Activated CD4-positive, alpha-beta T cell treated with anti-CD3 and anti-CD28 coated beads, Interleukin-2, amount 50 U/mL, for 48 hours (primary cell): ENCODE measurements at places on chromosomes 16 and 17.

GRCh38 chr17:58324409-58325288 is 3.9 kb downstream of the TSPOAP1 start:
- no peak for DNase-seq

DNA sequence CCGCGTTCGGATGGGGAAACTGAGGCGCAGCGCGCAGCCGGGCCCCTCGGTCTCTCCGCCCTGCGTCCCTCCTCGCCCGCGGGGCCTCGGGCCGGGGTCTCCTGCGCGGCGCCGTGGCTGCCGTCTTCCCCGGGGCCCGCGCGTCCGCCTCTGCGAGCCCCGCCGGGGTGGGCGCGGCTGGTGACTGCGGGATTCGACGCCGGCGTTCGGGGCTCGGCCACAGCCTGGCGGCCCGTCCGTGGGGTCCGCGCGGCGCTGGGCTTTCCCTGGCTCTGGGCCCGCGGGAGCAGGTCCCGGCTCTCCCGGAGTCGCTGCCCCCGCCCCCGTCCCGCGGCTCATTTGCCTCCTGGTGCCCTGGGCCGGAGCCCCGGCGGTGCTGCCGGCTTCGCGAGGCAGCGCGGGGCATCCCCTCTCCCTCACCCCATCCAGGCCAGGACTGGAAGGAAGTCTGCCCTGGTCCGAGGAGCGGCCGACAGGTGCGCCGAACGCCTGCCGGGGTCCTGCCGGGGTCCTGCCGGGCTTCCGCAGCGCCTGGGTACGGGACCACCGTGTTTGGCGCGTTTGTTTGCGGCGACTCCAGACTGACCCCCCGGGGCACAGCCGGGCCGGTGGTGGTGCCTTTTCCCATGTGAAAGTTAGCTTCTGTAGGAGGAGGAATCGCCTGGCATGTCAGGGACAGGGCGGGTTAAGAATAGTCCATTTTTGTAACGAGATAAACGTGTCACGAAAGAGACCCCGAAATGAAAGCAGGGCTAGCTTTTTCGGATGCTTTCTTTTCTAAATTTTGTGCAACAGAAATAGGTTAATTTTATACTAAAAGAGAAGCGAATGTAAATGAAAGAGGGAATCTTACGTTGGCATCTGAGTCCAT is 671 bp downstream of the CHMP6 start:
- DNase-seq: no peak

DNA sequence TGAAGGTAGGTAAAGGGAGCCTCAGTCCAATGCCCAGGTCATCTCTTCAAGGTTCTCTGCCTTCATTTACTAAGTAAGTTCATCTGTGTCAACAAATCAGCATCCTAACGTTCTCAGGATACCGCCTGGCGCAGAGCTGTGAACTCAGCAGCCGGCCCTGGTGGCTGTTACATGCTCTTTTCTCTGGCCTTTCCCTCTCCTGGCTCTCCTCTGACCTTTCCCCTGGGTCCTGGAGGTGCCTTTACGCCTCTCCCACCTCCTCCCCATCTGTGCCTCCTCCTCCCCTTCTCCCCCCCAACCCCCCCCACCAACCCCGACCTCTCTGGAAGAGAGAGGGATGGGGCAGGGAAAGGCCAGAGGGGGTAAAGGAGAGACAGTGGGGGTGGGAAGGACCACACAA is 19.5 kb downstream of the COTL1 start:
- DNase-seq: no peak

DNA sequence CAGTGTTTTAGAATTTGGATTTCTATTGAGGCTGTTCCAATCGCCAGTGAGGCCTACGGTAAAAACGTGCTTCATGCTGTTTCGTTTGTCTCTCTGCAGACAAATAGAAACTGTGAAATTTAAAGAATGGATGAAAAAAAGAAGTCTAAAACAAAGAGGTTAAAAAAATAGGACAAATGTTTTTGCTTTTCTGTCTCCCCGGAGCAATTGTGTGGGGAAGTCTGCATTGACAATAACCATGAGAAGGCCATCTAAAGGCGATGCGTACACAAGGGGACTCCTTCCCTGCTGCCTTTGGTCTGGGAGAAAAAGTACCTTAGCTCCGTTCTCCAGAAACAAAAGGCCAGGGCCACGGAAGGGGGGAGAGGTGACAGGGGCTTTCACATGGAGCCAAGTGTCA is 4.6 kb upstream of the ZFHX3 start:
- no peak for DNase-seq

GRCh38 chr17:48102798-48103715 is 1.8 kb upstream of the CBX1 start:
- DNase-seq: peak; percentile 24

DNA sequence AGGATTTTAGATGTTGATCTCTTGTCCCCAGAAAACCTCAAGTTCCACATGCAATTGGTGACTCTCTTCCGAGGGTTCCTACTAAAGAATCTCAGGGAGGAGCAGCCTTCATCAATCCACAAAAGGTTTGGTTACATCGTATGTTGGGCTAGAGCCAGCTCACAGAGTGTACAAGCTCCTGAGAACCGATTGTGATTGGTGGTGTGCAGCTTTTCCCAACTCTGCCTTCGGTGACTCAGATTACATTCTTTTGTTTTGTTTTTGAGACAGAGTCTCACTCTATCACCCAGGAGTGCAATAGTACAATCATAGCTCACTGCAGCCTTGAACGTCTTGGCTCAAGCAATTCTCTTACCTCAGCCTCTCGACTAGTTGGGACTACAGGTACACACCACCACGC is 172.4 kb downstream of the PMP22 start:
- DNase-seq: no peak

DNA sequence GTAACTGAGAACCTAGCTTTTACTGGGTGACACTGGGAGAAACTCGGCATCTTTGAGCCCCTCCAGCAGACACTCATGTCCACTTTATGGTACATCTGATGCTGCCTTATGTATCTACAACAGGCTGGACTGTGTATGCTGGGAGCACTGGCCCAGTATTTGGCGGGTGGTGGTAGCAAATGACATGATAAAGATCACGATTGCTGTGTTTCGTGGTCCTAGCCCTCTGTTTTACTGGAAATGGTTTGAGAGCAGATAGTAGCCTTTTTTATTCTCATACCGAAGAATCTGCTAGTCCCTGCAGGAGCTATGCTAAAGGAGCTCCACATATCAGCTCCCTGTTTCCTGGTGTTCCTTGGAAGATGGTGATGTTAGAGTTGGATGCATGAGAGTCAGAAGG is 150.3 kb downstream of the CCDC182 start:
- DNase-seq: no peak

DNA sequence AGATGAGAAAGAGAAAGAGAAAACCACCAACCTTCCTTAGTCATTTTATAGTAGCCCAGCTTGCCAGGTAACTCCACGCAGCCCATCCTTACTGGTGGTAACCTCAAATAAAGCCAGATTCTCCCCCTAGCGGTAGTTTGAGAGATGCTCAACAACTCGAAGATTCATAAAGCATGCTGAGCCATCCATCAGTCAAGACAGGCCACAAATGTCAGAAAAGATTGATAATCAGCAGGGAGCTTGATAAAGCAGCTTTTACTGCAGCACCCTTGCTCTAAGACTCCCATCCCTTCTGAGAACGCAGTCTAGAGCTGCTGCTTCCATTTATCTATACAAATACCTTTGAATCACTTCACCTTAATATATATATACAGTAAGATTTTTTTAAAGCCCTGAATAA is 451.5 kb upstream of the HSBP1 start:
- DNase-seq: no peak

- DNase-seq: no peak
These were observed 80.3 kb upstream of the CES5A start for GRCh38 chr16:55955424-55955823.

DNA sequence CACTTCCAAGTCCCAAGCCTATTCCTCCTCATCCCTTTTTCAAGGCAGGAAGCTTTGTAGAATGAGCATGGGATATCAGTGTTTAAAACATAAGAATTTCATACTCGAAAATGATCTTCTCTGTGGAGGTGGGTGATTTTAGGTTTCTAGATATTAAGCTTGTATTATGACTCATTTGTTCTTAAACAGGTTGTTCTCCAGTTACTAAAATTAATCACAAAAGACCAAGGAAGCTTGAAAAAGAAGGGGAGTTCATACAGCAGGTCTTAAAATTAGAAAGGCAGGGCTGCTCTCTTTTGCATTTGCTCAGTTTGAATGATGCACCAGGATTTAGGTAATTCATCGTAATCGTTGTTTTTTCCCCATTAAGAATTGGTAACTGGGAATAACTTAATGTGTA is 208.7 kb downstream of the PRKCA start:
- DNase-seq: no peak

- no peak for DNase-seq
These were observed 47.7 kb downstream of the TUBD1 start for GRCh38 chr17:59844884-59845594.

DNA sequence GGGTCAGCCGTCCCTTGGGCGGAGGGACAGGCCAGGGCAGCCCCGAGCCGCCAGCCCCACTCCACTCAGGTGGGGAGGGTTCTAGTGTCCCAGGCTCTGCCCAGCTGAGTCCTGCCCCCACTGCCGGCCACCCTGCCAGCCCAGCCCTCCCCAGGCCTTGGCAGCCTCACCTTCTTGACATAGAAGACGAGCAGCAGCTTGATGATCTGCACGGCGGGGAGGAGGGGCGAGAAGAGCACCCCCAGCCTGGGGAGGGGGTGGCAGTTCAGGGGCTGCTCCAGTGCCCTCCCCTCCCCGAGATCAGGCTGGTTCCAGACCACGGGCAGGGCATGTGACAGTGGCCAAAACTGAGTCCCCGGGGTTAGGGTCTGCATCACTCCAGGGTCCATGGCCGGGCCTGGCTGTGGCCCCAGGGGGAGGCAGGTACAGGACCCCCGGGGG is 9.7 kb downstream of the TMC6 start:
- DNase-seq: no peak

- no peak for DNase-seq
These were observed 36.4 kb upstream of the CDC42EP4 start for GRCh38 chr17:73348018-73348828.

DNA sequence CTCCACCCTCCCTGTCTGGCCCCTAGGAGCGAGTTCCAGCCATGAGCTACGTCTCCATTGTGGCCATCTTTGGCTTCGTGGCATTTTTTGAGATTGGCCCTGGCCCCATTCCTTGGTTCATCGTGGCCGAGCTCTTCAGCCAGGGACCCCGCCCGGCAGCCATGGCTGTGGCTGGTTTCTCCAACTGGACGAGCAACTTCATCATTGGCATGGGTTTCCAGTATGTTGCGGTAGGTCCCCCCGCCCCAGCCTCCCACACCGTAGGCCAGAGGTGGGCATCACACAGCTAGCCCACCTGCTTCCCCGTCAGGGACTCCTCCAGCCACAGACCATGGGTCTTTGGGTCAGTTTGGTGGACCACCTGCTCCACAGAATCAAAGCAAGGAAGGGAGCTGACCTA is 4.2 kb downstream of the SLC2A4 start:
- DNase-seq: no peak

DNA sequence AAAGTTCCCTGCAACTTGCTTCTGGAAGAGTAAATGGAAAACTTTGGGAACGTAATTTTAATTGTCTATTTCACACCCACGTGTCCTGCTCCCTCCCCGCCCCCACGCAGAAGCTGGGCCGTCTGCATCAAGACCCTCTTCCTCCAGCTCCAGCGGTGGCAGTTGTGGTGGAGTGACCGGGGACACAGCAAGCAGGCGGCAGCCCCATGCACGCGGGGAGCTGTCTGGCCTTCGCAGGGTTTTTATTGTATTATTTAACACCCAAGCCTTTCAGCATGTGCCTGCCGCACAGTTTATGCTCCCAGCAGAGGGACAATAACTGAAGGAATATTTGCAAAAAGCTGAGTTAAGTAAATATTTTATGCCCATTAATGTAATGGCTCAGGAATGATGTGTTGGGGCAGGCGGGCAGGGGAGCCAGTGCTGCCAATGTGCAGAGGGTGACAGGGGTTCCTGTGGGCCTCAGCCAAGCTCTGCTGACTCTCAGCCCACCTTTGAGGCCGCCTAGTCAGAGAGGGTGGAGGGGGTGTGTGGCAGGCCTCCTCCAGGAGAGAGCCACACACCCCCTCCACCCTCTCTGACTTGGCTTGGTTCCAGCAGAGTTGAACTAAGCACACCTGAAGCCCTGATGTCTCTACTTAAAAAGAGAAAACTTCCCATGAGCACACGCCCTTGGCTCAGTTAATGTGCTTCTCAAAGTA is 32.4 kb upstream of the ENPP7 start:
- no peak for DNase-seq

DNA sequence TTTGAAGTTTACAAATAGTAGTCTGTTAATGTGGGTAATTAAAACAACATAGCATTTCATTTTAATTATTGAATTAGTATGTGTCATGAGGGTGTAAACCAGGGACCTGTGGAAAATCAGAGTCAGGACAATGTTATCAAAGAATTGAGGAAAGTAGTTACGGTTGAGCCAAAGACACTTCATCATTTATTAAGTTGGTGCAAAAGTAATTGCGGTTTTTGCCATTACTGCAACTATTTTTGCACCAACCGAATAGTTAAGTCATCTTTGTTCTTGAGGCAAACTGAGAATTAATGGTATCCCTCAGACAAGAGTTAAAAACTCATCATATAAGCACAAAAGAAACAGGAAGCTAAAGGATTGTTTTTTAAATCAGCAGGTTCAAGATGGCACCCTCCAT is 593.7 kb downstream of the KCNJ2 start:
- no peak for DNase-seq

GRCh38 chr17:48570325-48571023 is 7.7 kb downstream of the HOXB4 start:
- no peak for DNase-seq

GRCh38 chr16:78537511-78537910 is 438.1 kb downstream of the WWOX start:
- DNase-seq: no peak

DNA sequence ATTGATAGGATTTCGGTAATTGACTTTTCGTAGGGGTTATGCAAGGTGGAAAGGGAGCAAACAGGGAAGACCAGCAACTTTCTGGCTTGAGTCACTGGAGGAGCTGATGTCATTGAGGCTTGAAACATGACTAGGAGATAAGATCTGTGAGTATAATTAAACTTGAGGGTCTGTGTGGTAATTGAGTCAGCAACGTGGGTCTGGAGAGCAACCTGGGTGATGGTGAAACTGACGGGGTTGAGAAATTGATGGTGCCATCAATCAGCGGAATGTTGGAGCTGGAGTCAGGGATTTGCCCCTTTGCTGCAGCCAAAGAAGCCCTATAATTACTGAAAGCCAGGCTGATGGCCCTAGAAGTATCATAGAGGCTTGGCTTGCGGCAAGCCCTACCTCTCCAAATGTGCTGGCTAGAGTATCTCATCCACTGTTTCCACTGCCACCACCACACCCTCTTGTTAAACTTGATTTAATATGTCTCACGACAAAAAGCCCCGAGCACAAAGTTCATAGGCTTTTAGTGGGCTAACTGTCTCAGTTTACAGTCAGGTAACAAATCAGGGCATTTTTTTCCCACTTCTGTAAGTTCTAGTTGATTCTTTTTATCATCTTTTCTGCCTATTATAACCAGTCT is 186.9 kb upstream of the ELAC2 start:
- DNase-seq: no peak

DNA sequence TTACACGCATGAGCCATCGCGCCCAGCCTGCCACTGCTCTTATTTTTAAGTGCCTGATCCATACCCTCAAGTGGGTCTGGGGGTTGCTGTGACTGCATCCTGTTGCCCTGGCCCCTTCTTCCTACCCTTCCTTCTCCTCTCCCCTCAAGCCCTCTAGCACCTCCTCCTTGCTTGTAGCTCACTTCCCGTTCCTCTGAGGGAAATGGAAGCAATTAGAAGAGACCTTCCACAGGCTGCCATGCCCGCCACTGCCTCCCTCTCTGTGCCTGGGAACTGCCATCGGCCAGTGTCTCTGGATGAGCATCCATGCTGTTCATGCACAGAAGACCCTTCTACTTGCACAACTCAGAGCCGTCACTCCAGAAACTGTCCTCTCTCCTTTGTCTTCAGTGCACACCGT is 10.6 kb upstream of the TFAP4 start:
- DNase-seq: no peak
